ENCODE measurements at places on chromosomes 16 and 17. TPM values are rescaled to one million over a fixed set of nuclear protein-coding genes. Genes with fewer than 3 reads are reported as not detected.

GRCh38 chr16:79003026-79003609 lies 597.4 kb downstream of the MAF start:
- DNase-seq = no peak

DNA sequence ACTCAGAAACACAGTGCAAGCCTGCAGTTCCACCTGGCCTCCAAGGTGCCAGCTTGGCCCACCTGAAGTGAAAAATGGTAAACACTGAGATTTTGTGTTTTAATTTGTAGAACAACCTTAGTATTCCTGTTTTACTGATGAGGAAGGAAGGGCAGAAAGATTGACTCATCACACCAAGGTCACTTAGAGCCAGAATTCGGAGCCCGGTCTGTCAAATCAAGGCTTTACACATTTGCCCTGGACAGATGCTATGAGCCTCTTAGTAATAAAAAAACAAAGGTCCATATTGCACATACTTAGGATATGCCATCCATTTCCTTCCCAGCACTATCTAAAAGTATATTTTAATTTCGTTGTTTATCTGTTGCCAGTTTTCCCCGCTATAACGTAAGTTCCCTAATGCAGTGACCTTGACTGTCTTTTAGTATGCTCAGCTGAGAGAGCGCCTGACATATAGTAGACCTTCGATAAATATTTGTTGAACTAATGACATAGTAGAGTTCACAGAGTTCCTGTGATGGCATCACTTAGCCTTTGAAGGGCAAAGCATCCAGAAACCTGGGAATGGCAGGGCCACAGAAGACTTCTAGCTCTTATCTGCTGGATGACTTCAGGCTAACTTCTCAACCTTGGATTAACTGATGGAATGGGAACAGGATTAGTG lies 7.2 kb upstream of the TBKBP1 start:
- peak; percentile 34 for DNase-seq

DNA sequence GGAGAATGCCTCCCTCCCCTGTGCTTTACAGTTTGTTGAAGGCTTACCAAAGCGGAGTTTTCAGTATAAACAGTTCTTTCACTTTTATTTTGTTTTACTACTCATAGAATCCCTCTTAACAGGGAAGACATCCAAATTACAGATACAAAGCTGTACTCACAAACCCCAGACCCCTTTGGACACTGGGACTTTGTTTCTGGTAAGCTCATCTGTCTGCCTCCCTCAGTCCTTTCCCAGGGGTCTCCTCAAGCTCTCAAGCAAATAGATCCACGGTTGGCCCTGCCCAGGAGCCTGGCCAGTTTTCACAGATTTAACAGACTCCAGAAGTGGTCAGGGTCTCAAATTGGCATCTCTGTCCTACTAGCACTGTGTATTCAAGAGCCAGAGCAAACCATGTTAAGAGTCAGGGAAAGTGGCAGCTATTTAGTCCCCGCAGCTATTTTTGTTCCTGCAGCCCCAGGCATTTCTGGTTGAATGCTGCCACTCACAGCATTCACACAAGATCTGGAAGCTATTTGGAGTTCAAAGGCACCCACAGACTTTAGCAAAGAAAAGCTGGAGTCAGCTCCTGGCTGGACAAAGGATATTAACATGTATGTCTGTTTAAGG lies 54.2 kb downstream of the TMEM100 start:
- no peak for DNase-seq

GRCh38 chr16:29747947-29748759 lies 2.4 kb upstream of the C16orf54 start:
- no peak for DNase-seq

- peak; percentile 90 for DNase-seq
Measured at GRCh38 chr16:3959148-3959547, 78.6 kb upstream of the CREBBP start.

DNA sequence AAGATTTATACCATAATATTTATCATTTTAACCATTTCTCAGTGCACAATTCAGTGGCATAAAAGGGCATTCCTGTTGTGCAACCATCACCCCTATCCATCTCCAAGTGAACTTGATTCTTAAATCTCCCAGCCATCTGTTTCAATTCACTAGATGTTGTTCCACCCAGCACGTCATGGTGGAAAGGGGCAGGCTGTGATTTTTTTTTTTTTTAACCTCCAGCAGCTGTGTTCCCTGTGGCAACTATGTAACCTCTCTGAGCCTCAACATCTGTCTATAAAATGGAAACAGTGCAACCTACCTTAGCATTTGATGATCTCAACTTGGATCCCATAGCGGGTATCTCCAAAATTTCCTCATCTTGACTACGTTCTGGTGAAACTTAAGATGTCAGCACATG lies 604.5 kb downstream of the WWOX start:
- no peak for DNase-seq

- DNase-seq = peak; percentile 57
Measured at GRCh38 chr17:57422574-57423164, 166.3 kb downstream of the MSI2 start.

DNA sequence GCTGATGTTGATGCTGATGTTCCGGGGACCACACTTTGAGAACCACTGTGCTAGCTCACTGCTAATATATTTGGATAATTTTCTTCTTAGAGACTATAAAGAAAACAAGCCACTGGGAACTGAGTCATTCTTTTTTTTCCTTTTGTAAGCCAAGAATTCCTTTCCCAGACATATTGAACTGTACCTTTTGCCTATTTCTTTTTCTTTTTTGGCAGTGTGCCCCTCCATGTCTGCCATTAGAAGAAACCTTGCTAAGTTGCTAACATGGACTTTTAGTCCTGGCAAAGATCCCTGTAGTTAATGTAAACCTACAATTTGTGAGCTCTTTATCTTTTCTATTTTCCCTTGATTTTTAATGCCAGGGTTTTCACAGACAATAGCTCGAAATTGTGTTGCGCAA lies 17.3 kb upstream of the ERCC4 start:
- DNase-seq = peak; percentile 58

GRCh38 chr17:77174928-77175661 lies 34.3 kb downstream of the SEC14L1 start:
- no peak for DNase-seq

DNA sequence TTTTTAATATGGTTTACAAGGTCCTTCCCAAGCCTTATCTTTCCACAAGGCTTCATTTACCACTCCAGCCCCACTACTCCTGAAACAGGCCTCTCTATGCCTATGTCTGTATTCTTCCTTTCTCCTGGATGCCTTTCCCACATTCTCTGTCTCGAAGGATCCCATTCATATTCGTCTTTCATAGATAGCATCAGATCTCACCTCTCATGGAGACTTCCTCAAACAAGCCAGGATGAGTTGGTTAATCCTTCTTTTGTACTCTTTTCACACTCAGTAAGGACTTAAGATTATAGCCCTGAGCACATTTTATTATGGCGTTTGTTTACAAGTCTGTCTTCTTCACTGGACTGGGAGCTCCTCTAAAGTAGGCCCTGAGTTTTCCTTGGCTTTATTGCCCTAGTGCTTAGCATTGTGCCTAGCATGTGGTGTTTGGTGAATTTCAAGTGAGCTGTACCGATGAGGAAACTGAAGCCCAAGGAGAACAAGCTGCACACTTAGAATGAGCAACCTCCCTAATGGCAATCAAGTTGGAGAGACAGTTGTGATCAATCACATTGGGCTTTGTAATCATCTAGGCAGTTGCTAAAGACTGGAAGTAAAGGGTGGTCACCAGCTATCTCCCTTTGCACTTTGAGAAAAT lies 10.0 kb upstream of the TBX4 start:
- DNase-seq = no peak

DNA sequence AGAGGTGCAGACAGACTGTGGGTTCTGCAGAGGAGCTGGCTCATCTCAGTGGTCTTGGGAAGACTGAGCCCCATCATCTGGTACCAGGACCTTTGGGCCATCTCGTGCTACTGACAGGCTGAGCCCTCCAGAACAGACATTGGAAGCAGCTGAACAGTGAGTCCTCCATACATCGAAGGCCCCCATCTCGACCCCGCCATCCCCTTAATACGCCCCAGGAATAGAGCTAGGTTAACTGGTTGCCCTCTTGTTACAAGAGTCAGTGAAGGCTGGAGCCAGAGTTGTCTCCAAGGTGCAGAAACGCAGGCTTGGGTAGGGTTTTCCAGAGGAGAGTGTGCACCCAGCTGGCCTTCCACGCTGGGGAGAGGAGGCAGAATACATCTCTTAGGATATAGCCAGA lies 76.0 kb downstream of the N4BP1 start:
- no peak for DNase-seq

DNA sequence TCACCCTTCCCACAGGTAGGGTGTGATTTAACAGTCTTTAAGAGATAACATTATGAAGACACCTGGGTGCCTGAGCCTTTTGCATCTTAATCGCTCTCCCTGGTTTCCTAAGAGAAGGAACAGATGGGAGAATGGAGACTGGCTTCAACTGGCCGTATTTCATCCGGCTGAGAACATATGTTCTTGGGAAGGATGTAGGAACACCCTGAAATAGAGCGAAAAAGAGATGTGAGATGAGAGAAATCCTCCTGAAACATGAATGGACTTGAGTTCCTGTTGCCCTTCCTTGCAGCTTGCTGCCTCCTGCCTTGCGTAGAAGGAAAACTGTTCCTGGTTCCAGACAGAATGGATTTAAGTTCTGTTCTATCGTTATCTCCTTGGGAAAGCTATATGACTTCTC lies 385.4 kb upstream of the RBFOX1 start:
- no peak for DNase-seq

DNA sequence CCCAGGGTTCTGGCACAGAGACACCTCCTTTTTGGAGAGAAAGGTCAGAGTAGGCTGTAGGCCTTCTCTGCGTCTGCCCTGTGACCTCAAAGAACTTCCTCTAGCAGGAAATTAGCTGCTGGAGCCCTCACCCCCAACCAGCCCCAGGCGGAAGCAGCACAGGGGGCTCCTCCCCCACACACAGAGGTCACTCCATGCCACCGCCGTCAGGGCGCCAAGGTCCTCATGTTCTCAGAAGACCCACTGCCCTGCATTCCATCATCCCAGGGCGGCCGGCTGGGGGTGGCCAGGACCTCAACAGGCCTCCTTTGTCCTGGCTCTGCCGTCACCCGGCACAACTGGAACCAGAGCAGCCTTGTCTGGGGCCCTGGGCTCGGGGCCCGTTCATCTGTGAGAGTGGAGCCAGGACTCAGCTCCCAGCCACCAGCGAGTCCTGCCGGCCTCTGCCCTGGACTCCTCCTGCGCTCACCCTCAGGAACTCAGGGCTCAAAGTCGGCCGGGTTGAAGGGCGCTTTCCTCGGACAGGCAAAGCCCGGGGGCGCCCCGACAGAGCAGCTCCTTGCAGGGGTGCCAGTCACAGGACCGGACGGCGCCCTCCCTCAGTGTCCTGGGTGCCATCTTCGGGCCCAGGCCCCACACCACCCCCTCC lies 1.2 kb downstream of the TMC6 start:
- DNase-seq = no peak

DNA sequence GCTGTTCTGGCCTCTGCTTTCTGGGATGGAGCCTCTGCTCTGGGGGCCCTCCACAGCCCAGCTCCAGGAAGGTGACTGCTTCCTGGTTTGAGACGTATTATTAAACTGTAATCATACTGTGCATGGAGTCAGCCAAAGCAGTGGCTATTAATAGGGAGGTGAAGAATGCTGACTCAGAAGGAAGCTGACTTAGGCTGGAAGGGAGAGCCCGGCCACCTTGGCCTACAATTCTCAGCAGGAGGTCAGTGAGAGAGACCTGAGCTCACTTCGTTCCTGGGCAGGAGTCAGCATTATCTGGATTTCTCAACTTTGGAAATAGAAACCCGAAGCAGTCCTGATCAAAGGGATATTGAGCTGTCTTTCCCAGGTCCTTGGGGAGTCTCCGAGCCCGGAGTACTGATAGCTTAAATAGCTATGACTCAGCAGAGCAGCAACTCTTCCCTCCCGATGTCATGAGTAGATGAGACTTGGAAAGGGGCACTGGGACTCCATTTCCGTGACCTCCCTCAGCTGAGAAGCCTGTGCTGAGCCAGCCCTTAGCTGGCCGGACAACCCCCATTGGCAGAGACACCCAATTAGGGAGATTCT lies 91.8 kb downstream of the YPEL2 start:
- DNase-seq = peak; percentile 24

DNA sequence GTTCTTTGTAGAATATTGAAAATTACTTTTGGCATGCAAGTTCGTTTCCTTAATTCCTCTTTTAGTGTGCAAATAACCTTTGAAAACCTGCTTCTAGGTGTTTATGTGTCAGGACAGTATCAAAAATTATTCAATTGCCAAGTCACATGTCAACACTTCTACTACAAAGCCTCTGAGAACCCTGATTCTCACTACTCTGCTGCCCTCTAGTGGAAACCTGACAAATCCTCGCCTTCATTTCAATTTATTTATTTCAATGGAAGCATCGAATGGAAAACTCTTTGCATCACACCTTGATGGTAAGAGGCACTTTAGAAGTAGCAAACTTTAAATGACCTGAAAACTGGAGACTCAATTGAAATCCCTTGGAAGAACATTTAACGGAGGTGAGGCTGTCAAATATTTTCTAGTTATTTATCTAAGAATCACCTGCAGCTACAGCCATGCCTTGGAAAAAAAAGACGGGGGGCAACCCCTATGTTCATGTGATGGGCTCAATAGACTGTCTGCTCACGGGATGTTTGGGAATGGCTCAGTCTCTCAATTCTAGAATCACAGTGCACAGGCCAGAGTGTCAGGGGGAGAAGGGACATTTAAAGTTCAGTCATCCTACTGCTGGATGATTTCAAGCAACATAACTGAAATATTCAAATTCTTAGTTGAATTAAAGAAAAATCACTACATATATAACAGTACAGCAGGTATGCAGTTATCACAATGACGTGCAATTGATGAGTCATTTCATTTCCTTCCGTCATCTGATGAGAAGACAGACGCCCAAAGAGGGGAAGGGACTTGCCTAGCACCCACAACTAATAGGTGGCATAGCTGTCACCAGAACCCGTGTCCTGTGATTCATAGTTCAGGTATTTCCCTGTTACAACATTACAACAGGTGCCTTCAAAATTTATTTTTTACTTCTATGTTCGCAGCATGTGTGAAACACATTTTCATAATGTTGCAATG lies 563.9 kb downstream of the TOX3 start:
- DNase-seq = peak; percentile 78

- no peak for DNase-seq
Measured at GRCh38 chr17:15245054-15245453, 20.1 kb downstream of the PMP22 start.

Gene PRDM7
- not detected for total RNA-seq

Gene APOBR
- total RNA-seq = not detected

Gene KRTAP9-2
- total RNA-seq = not detected

Gene CBLN1
- total RNA-seq = not detected

Gene GUCY2D
- total RNA-seq = not detected

Gene TPSG1
- total RNA-seq = not detected

Gene HEATR9
- total RNA-seq = not detected

Gene NXN
- 52.5 TPM for total RNA-seq

Gene CD7
- total RNA-seq = not detected

Gene GPR139
- total RNA-seq = not detected

Gene SDR42E2
- total RNA-seq = not detected

Gene NGFR
- total RNA-seq = 0.18 TPM

Gene IL32
- total RNA-seq = 21.7 TPM

Gene AANAT
- total RNA-seq = not detected

Gene ZNF469
- total RNA-seq = 1.4 TPM

Data from IMR-90 (cell line).